ENCODE measurements at places on chromosomes 16 and 17. TPM values are rescaled to one million over a fixed set of nuclear protein-coding genes. Genes with fewer than 3 reads are reported as not detected.

- peak; percentile 88 for DNase-seq
Measured at GRCh38 chr17:63984651-63985386, 12.1 kb upstream of the SCN4A start.

GRCh38 chr17:10735251-10735650, 5.4 kb upstream of the TMEM220 start:
- no peak for DNase-seq

DNA sequence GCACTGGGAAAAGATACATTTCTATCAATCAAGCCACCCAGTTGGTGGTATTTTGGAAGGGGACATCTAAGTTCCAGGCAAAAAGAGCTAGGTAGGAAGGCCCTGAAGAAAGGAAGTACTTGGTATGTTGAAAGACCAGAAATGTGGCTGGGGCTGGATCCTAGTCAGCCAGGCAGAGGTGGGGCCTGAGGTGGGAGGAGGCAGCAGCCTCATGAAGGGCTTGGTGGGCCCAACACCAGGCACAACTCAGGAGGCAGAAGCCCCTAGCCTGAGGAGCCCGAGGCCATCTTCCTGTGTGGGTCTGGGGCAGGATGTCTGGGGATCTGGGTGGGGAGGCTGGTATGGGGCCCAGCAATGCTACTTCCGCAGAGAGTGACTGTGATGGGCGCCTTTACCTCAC, 105.9 kb downstream of the SALL1 start:
- DNase-seq, result no peak

DNA sequence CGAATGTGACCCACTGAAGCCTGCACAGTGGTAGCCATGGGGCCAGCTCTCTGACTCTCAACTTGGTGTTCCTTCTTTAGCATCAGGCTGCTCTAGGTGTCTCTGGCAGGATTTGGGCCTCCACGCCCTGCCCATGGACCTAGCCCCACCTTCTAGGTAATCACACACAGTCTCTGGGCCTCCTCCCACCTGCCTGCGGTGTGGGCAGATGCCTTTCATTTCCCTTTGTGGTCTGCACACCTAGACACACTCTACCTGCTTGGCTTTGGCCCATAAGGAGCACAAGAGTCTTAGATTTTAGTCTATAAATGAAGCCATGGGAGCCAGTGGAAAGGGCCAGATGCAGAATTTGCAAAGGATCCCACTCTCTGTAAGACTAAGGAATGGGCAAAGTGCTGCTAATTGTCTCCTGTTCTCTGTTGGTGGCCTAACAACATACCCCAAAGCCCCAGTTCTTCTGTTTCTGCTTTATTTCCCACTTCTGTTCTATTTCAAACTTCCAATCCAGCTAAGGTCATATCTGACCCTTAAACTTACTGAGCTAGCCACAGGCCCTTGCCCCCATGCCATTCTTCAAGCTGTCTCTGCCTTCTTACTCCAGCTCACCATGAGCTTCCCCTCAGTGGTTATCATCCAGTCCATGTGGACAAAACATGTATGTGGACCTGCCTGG, 7.2 kb upstream of the MFSD6L start:
- DNase-seq, result no peak

DNA sequence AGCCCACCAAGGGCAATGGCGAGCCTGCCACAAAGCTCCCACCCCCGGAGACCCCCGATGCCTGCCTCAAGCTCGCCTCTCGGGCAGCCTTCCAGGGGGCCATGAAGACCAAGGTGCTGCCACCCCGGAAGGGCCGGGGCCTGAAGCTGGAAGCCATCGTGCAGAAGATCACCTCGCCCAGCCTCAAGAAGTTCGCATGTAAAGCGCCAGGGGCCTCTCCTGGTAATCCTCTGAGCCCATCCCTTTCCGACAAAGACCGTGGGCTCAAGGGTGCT, 40.1 kb downstream of the SREBF1 start:
- no peak for DNase-seq

The GSG1L gene
- total RNA-seq, result not detected

The NPIPA8 gene
- total RNA-seq, result 0.54 TPM

DNA sequence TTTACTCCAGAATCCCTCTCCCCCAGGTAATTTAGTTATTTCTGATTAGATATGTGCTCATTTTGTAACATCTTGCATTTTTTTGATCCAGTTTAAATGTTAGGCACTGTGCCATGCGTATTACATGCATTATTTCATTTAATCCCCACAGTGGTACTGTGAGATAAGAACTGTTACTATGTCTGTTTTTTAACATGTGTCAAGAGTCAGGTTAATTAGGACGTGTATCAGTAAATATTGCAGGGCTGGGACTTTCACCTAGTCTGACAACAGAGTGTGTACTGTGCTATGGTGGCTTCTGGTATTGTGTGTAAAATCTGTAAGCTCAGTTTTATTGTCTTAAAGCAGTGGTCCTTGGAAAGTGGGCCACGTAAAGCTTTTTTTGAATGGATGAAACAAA, 10.6 kb downstream of the RSPRY1 start:
- DNase-seq, result no peak

Data from activated CD4-positive, alpha-beta T cell treated with anti-CD3 and anti-CD28 coated beads, Interleukin-2, amount 10 ng/mL, durations not matched to agents 24 days and 14 days (primary cell).